ENCODE measurements at places on chromosomes 16 and 17.
A peak's percentile ranks its signal among the peaks of the same experiment; 100 is the strongest.

GRCh38 chr16:29899516-29900101 lies at the start of gene SEZ6L2:
TSS of gene SEZ6L2 (minus strand) at chr16:29899550. CDS start at chr16:29899019, 531 bp downstream.
- peak; percentile 96 for DNase-seq

DNA sequence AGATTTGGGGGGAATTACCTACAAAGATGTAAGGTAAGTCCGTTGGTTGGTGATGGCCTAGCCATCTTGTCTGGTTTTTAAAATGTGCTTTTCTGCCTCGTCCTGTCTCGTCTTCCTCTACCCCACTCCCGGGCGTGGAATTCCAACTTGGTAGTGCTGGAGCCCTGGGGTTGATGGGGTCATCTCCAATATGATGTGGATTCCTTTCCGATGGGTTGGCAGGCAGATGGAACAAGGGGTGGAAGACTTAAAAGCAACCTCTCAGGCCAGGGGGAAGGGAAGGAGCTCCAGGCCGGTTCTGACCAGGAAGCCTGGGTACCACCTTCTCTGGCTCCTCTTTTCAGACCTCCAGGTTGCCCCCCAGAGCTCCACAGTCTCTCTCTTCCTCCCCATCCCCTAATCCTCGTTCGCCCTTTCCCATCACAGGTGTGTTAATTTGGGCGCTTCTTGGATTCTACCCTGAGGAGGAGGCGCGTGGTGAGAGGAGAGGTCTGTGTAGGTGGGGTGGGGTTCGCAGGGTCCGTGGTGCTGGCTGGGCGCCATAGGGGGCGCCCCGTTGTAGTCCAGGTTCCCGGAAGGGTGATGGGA lies 5.1 kb upstream of the HOXB2 start:
- DNase-seq = no peak

DNA sequence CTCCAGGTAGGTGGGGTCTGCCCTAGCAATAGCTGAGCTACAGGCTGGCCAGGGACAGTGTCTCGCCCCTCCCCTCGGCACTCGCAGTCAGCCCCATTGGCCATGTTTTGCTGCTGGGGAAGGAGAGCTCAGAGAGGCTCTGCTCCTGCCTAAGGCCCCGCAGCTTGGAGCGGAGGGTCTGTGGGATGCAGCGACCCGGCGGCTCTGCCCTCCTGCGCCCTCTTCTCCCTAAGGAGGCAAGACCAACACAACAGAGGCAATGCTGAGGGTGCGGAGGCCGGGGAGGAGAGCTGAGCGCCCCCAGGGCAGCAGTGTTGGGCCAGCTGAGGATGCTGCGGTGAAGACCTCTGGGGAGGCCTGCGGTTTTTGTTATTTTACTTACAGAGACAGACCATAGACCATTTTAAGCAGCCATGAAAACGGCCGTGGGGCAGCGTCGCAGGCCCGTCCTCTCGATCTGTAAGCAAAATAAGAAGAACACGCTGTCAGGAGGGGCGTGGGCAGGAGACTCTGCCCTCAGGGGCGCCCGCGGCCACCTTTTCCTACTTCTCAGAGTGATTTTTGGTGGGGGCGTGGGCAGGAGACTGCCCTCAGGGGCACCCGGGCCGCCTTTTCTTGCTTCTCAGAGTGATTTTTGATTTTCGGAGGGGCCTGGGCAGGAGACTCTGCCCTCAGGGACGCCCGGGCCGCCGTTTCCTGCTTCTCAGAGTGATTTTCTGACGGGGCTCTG lies 31.4 kb upstream of the PABPN1L start:
- DNase-seq = no peak

GRCh38 chr17:62965686-62966425 lies at the start of gene TANC2:
TSS of gene TANC2 (plus strand) at chr17:62966235. CDS start at chr17:63009560, 43,325 bp downstream.
- peak; percentile 82 for DNase-seq

DNA sequence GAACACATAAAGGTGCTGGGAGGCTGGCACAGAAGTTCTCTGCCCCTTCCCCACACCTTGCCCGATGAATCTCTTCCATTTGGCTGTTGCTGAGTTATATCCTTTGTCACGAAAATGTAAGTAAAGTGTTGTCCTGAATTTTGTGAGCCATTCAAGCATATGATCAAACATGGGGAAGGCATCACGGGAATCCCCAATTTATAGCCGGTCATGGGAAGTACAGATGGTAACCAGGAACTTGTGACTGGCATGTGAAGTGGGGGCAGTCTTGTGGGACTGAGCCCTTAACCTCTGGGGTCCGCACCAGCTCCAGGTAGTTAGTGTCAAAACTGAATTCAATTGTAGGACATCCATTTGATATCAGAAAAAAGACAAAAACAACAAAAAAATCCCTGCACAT lies 13.2 kb downstream of the TOM1L2 start:
- DNase-seq = no peak

DNA sequence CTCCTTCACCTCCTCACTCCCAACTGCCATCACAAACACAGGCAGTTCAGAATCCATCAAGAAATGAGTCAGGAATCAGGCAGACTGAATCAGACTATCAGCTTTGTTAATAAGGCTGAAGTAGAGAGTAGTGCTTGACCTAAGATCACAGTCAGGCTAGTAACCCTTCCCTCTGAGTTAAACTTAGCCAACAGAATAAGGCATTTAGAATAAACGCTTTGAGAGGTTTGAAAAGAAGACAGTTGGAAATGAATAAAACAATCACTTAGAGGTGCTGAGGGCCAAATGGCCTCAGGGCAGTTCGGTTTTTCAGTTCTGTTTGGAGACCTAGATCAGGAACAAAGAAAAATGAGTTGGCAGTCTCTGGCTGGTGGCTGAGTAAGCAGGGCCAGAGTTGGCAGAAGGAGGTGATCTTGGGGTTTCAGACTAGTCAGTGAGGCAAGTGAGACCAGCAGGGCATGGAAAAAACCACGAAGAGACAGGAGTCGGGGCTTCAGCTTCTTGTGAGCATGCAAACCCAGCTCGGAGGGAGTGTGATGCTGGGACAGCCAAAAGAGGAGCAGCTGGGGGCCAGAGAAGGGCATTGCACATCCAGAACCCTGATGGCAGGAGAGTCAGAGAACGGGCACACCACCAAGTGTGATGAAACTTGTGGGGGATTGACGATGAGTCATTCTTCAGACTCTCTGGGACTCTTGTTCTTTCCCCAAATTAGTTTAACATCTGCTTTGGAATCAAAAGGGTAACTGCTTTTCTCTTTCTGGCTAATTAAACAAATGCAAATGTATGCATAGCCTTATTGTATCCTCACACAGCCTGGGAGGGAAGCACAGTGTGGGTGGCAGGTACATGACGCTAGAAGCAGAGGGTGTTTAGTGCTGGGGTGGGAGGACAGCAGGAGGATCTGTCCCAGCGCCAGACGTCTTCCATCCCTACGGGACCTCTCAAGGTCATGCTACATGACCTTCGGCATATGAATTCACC lies 54.8 kb downstream of the SPECC1 start:
- no peak for DNase-seq

- peak; percentile 9 for DNase-seq
These were observed 81.8 kb downstream of the CPPED1 start for GRCh38 chr16:12721841-12722421.

DNA sequence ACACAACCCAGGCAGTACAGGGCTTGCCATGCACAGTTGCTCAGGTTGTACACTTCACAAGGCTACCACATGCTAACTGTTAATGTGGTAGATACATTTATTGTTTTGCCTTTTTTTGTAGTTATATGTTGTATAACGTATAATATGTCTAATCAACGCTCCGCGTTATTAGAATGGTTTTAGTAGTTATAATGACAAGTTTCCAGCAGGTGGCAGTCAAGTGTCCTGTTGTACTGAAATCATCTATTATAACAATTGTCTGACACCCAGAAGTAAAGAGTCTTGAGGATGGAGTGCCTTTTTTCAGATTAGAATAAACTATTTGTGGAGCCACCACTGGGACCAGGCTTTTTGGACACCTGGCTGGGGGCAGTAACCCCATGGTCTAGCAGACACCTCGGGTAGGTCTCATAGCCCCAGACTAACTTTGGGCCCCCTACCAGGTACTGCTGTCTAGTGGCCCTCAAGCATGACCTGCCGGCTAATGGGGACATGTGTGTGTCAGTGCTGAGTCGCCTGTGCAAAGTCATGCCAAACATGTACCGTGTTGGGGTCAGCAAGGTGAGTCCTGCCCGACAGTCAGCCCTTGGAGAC lies 32.8 kb downstream of the MYO15A start:
- DNase-seq = no peak

- peak; percentile 67 for DNase-seq
These were observed 9.1 kb downstream of the TUBG1 start for GRCh38 chr17:42618442-42619150.

- DNase-seq = no peak
These were observed 53.3 kb upstream of the DNAH9 start for GRCh38 chr17:11545002-11545401.

- DNase-seq = no peak
These were observed 10.2 kb downstream of the EEF2K start for GRCh38 chr16:22216191-22216831.

DNA sequence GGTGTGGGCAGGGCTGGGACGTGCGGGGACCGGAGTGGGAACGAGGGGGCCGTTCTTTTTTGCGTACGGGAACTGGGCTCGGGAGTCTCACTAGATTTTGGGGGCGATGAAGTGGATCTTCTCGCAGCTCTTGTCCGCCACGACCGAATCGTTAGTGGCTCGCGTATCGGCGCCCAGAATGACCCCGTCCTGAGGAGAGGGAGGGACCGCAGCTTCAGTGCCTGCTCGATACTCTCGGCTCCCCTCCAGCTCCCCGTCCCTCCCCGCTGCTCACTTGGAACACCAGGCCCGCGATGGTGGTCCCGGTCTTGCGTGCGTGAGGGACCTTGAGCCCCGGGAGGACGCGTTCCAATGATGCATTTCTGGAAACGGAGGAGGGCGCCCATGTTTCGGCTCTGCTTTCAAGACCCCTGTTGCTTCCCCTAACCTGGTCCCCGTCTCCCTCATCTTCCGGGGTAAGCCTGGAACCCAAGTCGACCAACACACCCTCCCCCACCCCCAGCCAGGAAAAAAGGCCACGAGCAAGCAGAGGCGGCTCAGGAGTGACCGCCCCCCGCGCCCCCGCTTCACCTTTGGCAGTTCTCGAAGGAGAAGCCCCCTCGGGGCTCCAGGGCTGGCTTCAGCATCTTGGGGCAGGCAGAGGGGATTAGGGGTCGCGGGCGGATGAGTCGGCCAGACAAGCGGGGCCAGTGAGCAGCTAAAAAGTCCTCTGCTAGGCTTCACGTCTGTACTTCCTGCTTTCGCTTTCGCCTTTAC lies at the start of gene PSMB10:
TSS of gene PSMB10 (minus strand) at position 727 of the 756 bp plus-strand sequence. CDS start at position 626, 101 bp downstream.
- DNase-seq = peak; percentile 75

Data from pancreas (tissue), 10 donors.